ENCODE measurements at places on chromosomes 5 and 9.

DNA sequence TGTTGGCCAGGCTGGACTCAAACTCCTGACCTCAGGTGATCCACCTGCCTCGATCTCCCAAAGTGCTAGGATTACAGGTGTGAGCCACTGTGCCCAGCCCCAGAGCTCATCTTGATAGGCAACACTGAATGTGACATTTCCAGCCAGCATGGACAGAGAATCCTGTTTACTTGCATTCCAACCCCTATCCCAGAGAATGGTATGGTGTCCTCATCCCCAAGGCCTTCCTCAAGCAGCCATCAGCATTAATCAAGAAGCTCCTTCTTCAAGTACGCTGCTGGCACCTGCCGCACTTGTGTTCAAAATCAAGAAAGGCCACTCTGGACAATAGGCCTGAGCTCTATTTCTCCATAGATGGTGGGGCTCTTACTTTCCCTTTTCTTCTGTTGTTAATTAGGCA is 40.2 kb downstream of the STARD4 start:
- DNase-seq = no peak

DNA sequence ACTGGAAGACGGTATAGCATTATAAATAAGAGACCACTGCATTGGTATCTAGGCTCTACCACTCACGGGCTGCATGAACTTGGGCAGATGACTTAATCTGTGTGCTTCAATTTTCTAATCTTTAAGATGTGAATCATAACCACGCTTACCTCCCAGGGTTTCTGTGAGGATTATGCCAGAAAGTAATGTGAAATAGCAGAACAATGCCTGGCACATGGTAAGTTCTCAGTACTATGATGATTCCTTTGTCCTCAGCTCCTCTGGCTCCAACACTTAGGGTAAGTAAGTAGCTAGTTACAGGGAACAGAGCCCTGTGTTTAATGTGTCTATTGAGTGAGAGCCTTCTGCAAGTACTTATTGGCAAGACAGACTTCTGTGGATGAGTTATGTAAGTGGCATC is 31.1 kb downstream of the POU4F3 start:
- no peak for DNase-seq

- no peak for DNase-seq
Measured at GRCh38 chr9:84330246-84330645, 10.3 kb downstream of the SLC28A3 start.

- no peak for DNase-seq
Measured at GRCh38 chr9:33297432-33297831, 7.1 kb downstream of the NFX1 start.

- no peak for DNase-seq
Measured at GRCh38 chr9:101477736-101478135, 42.2 kb upstream of the ALDOB start.

DNA sequence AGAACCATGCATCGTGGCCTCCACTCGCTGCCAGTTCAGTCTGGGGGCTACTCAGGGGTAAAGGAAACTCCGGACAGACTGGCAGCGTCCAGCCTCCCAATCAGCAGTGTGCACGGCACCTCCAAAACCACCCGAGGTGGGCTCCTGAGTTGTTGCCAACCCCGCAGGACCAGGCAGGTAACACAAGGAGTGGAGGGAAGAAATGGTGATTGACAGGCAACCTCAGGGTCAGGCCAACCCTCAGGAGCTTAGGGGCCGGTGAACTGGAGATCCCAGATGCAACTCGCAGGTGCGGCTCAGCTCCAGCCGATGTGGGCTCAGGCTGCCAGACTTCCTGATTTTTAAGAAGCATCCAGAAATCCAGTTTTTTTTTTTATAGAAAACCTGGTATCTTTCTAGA is 37.3 kb upstream of the AKNA start:
- DNase-seq = no peak

DNA sequence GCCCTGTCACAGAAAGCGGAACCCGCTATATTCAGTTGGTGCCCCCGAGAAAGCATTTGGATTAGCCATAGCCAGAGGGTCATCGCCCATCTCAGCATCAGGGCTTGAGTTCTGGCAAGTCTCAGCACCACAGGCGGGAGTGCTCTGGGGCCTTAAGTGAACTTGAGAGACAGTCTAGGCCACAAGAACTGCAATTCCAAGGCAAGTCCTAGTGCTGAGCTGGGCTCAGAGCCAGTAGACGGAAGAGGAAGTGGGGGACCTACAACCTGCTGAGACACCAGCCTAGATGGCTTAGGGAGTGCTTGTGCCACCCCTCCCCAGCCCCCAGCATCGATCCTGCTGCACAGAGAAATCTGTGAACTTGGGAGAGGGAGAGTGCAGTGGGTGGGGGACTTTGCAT is 594.9 kb downstream of the CCDC171 start:
- no peak for DNase-seq

DNA sequence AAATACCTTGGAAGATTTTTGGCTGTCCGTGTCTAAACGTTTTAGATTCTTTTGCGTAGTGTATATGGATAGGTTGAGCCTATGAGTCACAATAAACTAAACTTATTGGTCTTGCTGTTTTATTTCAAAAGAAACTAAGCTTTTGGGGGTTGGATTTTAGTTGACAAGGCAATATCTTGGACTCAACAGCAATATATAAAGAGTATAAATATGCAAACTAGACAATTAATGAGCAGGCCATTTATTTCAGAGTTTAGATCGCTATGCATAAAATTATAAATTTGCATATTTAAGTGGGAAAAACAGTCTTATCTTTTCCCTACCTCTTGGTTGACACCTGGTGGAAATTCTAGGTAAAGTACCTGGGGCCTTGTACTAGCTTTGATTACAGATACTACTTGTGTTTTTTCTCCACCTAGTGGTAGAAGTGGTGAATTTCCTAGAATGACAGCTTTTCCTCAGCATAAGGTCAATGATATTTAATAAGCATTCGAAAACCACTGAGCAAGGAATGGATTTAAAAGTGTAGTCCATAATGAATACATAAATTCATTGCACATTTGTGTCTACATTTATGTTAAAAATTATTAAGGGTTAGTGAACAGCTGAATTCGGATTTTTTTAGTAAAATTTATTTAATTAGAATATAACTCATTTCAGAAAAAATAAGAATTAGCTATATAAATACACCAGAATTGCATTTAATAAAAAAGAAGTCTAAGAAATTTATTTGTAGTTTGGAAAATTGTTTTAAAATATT is 1.7 kb upstream of the ARRDC3 start:
- no peak for DNase-seq

DNA sequence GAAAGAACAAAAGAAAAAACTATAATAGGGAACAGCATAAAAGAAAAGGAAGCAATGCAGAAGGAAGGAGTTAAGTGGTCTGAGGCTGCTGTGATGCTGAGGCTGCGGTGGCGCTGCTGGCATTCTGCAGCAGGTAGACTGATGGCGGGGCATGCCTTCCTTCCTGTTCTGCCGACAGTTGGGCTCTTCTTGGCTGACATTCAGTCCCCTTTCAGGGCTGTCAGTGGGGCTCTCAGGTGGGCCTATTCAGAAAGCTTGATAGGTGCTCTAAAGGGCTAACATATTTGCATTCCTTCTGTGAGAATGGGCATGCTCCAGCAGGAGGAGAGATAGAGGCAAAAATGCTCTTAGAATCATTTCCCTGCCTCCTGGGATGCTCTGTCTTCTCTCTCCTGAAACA is 5.1 kb upstream of the CLINT1 start:
- no peak for DNase-seq

DNA sequence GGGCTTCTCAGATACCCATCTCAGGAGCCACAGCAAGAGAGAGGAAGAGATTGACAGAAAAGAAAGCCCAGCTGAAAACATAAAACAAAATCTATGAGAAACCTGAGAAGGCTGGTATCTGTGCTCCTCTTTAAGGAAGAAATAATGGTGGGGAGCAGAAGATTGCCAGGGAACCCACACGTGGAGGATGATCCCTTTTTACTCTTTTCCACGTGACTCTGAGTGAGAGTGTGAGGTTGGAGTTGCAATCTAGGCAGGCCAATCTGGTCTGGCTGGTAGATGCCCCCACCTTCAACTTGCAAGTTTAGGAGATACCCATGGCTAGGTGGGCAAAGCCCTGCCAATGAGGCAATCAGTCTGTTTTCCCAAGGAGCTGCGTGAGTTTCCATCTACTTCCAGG is 202.3 kb downstream of the TENT4A start:
- DNase-seq = no peak

- no peak for DNase-seq
Measured at GRCh38 chr9:137982200-137982599, 104.6 kb downstream of the CACNA1B start.

DNA sequence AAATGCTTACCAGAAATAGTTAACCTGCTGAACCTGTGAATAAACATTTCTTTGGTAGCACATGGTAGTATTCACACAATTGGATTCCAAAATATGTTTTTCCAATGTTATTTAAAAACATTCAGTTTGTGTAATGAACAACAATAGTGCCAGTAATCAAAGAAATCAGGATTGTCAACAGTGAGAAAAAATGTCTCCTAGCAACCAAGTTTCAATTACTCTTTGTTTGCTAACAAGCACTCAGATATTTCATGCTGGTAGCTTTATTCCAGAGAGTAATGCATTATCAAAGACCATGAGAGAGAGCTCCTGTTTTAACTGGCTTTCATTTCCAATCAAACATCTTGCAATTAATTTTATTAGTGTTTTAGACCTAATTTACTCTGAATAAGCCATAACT is 768.1 kb upstream of the GRAMD2B start:
- no peak for DNase-seq

- no peak for DNase-seq
Measured at GRCh38 chr5:147752666-147753290, 29.8 kb downstream of the JAKMIP2 start.

GRCh38 chr5:173673295-173674101 is 57.0 kb upstream of the BOD1 start:
- no peak for DNase-seq

DNA sequence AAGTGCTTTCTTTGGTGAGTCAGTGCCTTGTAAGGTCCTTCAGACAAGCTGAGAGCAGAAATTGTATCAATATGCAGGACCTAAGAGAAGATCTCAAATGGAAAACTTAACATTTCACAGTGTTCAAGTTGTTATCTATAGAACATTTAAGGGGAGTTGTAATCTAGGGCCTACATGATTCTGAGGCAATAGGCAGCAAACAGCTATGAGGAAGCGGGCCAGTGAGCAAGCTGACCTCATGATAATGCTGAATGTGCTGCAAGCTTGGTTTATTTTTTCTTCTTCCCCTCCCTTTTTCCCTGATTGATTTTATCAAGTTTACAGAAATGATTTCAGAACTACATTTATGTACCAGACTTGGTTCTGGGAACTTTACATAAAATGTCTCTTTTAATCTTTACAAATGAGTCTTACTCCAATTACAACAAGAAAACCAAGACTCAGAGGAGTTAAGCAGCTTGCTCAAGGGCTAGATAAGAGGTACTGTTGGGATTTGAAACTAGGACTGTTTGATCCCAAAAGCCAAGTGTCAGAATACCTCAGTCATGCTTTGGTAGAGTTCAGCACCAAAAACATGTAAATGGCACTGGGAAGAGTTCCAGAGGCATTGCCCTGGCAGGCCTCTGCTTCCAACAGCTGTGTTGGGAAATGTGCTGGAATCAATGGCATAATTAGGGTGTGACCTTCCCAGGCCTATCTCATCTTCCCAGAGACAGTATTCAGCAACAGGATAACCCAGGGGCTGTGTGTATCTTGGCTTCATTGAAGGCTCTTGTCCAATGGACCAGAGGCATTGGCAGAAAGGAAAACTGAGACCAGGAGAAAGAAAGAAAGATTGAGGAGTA is 130.1 kb downstream of the LRRC70 start:
- no peak for DNase-seq

DNA sequence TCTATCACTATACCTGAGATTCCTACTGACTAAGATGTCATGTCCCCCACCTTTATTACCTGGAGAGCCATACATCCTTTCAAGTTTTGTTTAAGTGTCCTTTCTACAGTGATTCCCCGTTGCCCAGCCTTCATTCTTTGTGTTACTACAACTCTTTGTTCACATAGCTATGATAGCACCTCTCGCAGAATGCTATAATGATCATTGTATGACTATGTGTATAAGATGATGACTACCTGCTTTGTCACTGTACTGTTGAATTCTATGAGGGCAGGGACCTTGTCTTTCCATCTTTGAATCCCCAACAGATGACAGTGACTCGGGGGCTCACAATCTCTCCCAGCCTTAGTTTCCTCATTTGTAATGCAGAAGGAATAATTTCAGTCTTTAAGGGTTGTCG is 361.2 kb downstream of the NPR3 start:
- DNase-seq = no peak

DNA sequence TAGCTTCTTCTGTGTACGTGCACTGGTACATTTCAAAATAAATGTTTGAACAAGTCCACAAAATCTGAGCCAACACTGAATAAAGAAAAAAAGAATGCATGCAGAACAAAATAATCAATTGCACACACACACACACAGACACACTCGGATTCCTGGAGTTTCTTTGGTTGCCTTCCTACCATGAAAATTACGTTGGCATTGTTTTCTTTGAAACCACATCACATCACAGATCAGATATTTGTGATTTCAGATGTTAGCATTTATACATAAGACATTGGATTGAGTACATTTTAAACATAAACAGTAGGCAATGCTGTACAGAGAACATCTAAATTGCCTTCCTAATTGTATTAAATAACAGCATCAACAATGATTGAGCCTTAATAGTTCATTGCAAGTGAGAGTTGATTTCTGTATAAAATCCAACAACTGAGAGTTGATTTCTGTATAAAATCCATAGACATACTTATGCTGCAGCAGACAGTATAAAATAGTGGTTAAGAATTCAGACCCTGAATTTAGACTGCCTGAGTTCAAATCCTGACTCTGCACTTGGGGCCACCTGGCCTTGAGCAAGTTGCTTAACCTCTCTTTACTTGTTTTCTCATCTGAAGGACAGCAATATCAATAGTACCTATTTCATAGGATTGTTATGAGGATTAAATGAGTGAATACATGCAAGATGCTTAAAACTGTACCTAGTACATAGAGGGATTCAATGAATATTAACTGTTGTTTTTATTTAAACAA is 101.7 kb upstream of the IFNE start:
- DNase-seq = no peak

DNA sequence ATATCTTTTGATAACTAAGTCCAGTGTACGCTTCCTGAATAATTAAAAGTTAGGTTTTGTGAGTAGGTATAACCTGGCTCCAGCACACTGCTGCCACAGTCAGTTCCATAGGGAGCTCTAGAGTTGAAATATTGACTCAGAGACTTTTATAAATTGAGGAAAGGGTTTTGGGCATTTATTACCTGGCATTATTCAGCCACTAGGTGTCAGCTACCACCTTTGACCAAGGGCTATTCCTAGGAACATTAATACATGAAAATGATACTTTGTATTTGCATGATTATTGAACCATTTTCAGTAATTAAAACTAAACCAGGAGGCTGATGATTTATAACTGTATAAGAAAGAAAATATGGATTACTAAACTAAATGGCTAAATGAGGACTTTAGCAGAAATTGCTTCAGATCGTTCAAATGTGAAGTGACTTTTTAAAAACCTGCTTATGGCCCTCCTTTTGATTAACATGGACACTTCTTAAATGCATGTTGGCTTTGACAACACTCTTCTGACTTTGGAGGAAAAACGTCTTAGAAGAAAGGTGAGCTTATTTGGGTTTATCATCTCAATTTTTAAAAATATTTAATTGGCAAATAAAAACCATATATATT is 83.0 kb downstream of the SMC2 start:
- no peak for DNase-seq
